ENCODE measurements at places on chromosomes 3 and 15.

- no peak for DNase-seq
These were observed 243.3 kb upstream of the RARB start for GRCh38 chr3:25184641-25185250.

GRCh38 chr3:138846262-138846791 is 11.6 kb upstream of the PIK3CB start:
- no peak for DNase-seq

DNA sequence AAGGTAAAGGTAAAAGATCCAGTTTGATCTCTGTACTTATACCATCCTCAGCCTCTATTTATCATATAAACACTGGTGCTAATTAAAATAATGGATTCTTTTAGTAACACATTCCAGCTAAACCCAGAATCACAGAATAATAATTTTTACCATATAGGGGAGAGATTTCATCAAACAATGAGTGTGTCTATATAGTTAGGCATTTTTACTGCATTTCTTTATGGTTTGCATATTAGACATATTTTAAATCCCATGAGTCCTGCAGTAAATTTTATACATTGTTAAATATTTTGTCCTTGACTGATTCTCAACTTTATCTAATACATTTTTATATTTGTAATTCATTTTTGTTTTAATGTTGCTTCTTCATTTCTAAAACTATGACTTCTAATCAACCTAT is 323.7 kb upstream of the AGTR1 start:
- DNase-seq: no peak

GRCh38 chr3:46565077-46565476 is 1.0 kb downstream of the LRRC2 start:
- DNase-seq: no peak

GRCh38 chr3:78426454-78426853 is 1341.3 kb downstream of the ROBO1 start:
- DNase-seq: no peak

GRCh38 chr15:96838081-96838480 is 507.6 kb downstream of the NR2F2 start:
- no peak for DNase-seq

GRCh38 chr3:5456199-5456598 is 268.7 kb downstream of the EDEM1 start:
- no peak for DNase-seq

DNA sequence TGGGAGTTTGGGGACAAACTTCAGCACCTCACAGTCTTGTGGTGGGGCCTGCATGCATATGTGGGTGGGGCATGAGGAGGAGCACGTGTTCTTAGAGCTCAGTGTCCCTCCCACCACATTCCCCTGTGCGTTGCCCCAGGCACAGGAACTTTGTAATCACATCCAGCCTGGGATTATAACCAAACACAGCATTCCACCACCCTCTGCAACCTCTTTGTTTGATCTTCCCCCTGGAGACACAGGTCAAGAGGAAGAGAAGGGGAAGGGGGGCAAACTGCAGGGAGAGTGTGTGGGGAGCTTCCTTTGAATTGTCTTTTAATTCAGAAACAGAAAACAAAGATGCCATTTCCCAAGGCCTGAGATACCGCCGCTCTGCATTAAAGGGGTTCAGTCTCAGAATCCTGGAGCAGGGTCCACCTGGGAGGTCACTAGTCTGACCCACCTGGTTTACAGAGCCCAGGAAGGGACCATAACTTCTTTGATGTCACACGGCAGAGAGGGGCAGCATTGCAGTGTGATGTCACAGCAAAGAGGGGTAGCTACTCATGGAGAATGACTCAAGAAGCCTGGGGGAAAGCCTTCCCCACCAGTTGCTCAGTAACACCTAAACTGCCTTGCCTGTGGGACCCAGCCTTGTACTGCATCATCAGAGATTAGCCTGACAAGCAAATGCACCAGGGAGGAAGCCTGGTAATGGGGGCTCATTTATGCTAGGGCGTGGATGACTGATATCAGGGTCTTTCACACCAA is 106.3 kb upstream of the RNU6-1 start:
- DNase-seq: no peak

DNA sequence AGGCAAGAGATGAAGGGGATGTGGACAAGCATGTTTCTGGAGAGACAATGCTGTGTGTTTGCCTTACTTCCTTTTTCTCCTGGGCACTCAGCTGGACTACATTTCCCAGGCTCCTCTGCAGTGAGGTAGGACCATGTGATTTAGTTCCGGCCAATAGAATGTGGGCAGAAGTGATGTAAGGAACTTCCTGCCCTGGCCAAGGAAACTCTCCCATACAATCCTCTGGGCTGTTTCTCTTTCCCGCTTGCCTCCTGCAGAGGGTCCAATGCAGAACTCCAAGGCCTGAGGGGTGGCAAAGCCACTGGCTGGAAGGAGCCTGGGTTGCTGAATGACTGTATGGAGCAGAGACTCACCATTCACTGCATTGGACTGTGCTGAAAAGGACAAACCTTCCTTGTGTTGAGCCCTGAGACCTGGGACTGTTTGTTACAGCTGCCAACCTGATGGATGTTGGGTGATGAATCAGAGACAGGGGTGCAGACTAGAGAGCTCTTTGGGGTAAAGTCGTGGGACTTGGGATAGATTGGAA is 82.7 kb upstream of the SLC6A6 start:
- peak; percentile 27 for DNase-seq

- no peak for DNase-seq
These were observed 348.6 kb downstream of the NLGN1 start for GRCh38 chr3:173745952-173746682.

DNA sequence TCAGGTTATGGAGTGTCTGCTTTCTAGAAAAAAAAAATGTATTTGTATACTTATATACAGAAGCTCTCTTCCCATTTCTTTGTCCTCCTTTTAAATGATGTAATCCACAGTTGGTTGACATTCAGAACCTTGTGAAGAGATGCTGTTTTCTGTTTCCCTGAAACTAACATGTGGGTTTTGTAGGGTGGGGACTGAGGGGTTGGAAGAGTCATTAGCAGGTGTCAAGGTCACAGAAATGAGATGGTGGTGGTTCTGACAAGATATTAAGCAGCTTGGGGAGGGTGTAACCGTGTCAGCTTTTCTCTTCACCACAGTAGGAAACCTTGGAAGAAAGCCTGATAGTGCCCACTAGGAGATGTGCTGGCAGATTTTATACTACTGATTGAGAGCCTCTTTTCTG is 2.4 kb downstream of the RASA2 start:
- DNase-seq: no peak

- DNase-seq: no peak
These were observed 140.7 kb upstream of the TRIM42 start for GRCh38 chr3:140536926-140537726.

GRCh38 chr15:101174152-101174920 is 77.5 kb downstream of the CHSY1 start:
- DNase-seq: no peak

GRCh38 chr3:55292360-55292759 is 194.7 kb downstream of the WNT5A start:
- no peak for DNase-seq

GRCh38 chr15:58217460-58217859 is 79.3 kb downstream of the AQP9 start:
- DNase-seq: no peak

DNA sequence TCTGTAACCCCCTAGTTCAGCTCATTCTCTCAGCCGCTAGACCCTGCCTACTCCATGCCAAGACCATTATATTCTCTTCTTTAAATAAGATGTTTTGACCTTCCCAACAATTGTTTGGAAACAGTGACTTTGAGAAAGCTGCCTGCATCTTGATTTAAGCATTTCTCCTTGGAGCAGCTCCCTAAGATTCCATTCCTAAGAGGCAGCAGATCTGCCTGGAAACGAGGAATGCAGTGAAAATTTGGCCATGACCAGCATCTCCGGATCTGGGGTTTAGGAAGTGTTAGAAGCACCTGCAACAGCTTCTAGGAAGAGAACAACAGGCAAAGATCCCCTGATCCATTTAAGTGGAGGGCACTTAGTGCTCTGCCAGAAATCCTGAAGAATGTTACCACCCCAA is 235.7 kb downstream of the NTRK3 start:
- DNase-seq: no peak
